ENCODE measurements at places on chromosomes 4 and X.

GRCh38 chrX:150185766-150186165 is 177.4 kb upstream of the MAMLD1 start:
- DNase-seq: no peak

DNA sequence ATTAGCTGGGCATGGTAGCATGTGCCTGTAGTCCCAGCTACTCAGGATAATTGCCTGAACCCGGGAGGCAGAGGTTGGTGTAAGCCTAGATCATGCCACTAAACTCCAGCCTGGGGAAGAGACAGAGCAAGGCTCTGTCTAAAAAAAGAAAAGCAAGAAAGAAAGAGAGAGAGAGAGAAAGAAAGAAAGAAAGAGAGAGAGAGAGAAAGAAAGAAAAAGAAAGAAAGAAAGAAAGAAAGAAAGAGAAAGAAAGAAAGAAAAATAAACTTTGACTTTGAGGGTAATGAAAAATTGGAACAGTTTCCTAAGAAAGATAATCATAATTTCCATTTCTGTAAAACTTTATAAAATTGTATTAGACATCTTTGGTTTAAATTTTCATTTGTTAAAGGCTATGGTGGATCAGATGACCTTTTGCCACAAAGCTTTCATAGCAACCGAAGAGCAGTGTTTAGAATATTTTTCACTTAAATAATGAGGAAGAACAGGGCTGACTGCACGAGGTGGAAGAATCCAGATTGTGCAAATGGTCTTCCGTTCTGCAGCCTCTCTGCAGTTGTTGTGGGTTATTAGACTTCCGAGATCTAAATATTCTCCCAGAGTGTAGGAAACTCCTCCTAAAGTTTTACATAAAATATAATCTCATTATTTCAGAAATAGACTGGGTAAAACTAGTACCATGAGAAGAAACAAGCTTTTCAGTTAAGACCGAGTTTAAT is 55.9 kb downstream of the RBM47 start:
- no peak for DNase-seq

- no peak for DNase-seq
Measured at GRCh38 chr4:7017446-7018048, 25.6 kb upstream of the TADA2B start.

- DNase-seq: no peak
Measured at GRCh38 chr4:1018147-1019020, 7.0 kb downstream of the FGFRL1 start.

DNA sequence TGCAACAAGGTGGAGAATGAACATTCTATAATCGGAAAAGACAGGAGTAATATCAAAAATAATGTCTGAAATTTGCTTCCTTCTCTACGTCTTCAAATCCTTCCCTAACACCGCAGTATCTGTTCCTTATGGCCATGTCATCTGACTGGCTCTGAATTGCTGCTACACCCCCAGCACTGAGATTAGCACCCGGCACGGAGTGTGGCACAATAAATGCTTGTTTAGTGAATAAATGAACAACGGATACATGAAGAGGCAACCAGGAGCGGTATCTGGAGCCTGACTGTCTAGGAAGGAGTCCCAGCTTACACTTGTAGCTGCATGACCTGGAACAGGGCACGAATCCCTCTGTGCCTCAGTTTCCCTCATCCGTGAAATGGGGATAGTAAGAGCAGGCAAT is 164.3 kb downstream of the AFAP1 start:
- DNase-seq: no peak

DNA sequence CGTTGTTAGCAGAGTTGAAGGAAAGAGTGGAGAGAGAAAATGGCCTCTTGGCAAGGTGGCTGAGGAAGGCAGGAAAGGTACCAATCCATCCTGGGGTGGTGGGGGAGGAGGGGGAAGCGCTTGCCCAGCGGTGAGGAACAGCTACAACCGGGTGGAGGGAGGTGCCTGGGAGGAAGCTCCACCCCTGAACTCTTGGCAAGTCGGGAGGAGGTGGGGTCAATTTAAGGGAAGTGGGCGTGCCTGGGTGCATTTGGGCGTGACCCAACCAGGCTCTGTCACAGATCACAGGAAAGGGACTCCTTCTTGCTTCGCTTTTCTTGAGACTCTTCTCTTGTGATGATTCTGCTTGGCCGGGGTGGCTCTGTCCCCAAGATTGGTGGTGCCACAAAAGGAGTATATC is 41.7 kb downstream of the BCORL1 start:
- peak; percentile 84 for DNase-seq

- DNase-seq: no peak
Measured at GRCh38 chrX:106649523-106650428, 38.0 kb downstream of the RADX start.

DNA sequence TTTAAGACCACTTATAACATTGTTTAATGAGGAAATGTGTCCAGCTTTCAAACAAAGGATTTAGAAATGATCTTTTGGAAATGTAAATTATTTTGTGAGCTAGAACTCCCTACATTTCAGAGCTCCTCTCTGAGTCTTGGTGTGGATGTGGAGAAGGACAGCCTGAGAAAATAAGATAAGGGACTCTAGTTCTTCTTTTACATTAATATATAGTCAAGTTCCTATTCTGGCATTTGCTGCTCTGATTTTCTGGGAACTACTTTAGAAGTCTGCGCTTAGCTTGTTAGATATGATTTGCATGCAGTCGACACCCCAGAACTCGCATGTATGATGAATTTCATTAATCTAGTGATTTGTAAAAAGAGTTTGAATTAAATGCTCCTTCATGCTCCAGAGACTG is 45.5 kb downstream of the TSPAN7 start:
- no peak for DNase-seq

GRCh38 chrX:110171442-110171841 is 146.4 kb downstream of the AMMECR1 start:
- no peak for DNase-seq

DNA sequence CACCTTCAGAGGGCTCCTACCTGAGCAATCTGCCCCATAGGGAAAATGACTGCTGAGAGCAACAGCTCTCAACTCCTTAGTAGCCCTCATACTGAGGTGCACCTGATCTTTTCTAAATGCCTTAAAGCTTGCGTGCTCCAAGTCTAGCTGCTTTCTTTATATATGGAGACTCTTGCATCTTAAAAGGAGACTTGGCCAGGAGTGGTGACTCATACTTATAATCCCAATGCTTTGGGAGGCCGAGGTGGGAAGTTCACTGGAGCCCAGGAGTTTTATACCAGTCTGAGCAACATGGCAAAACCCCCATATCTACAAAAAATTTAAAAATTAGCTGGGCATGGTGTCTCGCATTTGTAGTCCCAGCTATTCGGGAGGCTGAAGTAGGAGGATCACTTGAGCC is 78.1 kb upstream of the TRIM2 start:
- no peak for DNase-seq

GRCh38 chrX:39309018-39309635 is 507.9 kb downstream of the MID1IP1 start:
- DNase-seq: no peak

- no peak for DNase-seq
Measured at GRCh38 chr4:169795585-169795984, 37.8 kb upstream of the HPF1 start.

- no peak for DNase-seq
Measured at GRCh38 chr4:141375855-141376254, 155.2 kb downstream of the ZNF330 start.

DNA sequence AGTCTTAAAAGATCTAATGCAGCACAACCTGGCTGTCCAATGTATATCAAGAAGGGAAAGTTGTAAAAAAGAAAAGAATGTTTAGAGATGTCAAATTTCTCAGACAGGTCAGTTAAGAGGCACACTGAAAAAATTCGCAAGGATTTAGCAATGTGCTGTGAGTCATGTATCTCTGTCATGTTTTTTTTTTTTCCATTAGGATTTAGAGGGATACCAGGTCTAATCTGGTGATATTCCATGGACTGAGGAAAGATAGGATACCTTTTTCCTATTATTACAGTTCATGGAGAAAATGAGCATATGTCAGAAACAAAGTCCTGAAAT is 815.4 kb upstream of the PCDH10 start:
- no peak for DNase-seq

- DNase-seq: no peak
Measured at GRCh38 chr4:183906739-183907651, 1.9 kb downstream of the STOX2 start.

GRCh38 chrX:24646006-24646405 is 1.1 kb downstream of the PCYT1B start:
- peak; percentile 51 for DNase-seq

DNA sequence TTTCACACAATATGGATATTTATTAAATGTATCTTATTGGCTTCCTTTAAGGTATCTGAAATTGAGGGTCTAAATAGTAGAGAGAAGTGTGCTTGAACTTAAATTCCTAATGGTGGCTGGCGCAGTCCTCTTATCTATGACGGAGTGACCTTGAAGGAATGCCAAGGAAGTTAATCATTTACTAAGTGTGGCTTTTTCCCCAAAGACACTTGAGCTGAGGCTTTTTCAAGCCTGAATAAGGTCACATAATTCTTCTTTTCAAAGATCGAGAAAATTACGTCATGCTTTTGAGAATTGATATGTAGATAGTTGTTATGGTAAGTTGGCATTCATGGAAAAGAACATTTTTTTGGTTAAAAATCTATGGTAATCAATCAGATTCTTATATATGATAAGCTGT is 11.7 kb upstream of the PRPS2 start:
- DNase-seq: no peak
